ENCODE measurements at places on chromosomes 11 and 22. TPM values are rescaled to one million over a fixed set of nuclear protein-coding genes. Genes with fewer than 3 reads are reported as not detected.

The MUC15 gene
- total RNA-seq = not detected

DNA sequence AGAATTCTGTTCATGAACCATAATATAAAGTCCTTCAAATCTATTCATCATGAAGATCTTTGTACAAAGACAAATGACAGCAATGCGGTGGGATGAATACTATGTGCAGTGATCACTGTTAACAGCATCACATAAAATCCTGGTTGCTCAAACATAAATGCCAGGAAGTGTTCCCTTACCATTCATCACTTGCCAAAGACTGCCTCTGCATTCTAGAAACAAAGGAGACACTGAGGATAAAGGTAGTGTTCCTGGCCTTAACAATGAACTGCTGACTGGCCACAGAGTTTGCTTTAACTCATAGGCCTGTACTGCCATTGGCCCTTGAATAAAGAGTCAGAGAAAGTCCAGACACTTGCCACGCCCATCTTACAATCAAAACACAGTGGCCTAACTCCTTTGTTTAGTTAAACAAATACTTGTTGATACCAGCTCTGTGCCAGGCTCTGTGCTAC lies 29.5 kb downstream of the C2CD3 start:
- DNase-seq = no peak

The MB gene
- total RNA-seq = not detected

The NPTXR gene
- 2.5 TPM for total RNA-seq

The GNAZ gene
- total RNA-seq = 1.6 TPM

DNA sequence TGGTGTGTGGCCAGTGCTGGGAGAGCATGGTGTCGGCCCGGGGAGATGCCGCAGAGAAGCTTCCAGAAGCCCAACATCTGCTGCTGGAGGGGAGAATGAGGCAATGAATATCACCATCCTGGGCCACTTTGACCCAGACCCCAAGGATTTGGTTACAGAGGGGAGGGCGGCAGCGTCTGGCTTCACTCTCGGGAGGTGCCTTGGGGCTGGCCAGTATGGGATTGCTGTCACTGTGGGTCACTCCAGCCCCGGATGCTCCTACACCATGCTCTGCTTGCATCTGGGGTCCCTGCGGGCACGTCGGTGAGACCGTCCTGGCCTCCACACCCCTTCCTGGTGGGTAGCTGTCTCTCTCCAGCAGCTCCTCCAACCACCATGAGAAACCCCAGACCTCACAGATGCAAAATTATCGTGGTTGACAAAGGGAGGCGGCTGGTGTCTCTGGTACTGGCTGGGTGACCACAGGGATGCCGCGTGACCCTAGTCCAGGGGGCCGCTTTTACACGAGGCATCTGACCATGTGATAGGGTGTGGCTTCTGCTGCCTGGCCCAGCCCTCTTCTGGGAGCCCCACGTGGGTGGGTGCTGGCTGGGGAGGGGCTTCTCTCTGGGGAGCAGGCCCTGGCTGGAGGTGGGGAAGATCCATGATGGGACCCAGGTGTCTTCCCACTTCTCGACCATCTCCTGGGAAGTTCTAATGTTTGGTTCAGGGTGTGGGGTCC lies 5.7 kb downstream of the KCNQ1 start:
- no peak for DNase-seq

- no peak for DNase-seq
Measured at GRCh38 chr11:61659413-61660196, 20.6 kb upstream of the DAGLA start.

DNA sequence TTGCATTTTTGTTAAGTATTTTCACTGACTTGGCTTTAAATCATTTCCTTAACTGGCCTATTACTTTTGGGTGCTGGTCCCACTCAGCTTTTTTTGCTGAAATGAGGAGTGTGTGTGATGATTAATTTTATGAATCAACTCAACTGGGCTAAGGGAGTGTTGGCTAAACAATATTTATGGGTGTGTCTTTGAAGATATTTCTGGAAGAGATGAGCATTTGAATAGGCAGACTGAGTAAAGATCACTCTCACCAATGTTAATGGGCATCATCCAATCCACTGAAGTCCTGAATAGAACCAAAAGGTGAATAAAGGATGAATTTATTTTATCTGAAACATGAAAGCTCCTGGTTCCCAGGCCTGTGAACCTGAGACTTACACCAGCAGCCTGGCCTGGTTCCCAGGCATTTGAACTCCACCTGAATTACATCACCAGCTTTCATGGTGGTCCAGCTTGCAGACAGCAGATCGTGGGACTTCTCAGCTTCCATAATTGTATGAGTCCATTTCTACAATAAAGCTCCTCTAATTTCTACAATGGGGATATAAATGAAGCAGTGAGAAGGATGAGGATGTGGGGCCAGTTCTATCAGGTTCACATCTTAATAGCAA lies 241.3 kb upstream of the ZC3H12C start:
- no peak for DNase-seq

The LRRC4C gene
- total RNA-seq = not detected

The IL17REL gene
- 1.1 TPM for total RNA-seq

DNA sequence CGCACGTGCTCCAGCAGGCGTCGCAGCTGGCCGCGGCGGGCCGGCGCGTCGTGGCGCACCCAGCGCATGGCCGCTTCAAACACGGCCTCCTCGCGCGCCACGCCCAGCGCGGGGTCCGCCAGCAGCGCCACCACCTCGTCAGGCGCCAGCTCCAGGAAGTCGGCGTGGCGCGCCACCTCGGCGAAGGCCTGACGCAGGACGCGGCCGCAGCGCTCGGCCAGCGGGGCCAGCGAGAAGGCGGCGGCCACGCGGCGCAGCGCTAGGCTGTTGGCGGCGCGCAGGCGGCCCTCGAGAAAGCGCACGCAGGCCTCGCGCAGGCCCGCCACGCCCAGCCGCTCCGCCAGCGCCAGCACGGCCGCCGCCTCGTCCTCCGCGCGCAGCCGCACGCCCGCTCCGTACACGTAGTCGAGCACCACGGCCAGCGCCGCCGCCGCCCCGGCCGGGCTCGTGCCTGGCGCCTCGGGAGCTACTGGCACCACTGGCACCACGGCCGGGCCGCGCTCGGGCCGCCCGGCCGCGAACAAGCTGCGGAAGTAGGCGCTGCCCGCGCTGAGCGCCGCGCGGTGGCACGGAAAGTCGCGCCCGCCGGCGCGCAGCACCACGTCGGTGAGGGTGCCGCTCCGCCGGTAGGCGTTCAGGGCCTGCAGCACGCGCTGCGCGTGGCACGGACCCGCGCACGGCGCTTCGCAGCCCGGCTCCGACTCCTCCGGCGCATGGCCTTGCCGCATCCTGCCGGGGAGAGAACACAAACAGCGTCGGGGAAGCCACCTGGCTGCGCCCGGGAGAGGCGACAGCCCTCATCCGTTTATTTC lies 2.9 kb downstream of the KLHL35 start:
- DNase-seq = peak; percentile 64

The C11orf16 gene
- not detected for total RNA-seq

DNA sequence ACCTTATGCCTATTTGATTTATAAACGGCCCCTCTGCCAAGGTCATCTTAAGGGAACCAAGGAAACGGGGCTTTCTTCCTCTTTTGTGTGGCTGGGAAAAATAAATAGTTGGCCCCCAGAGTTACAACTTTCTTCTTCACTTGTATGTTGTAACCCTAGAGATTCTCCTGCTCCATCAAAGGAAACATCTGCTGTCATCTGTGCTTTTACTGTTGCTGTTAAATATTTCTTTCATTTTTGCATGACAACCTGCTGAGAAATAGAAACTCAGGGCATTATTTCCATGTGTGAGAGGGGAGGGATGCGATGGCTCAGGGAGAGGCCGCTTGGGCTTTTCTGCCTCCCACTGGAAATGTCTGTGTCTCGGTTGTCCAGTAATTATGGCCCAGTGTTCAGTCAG lies 21.8 kb upstream of the CDC42EP2 start:
- DNase-seq = no peak

DNA sequence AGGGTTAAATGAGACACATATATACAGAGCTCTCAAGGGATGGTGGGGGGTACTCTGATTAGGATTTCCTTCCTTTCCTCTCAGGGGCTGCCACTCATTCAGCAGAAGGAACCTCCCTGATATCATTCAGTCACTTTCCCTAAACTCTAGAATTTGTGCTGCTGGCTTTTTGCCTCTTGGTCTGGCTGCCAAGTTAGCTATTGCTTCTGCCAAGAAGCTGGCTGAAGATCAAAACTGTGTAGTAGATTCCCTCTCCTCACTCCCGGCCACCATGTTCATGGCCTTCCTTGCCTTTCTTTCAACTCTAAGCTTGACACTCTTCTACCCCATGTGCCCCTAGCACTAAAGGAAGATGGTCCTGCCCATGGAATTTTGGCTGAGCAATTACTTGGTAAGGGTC lies 18.7 kb downstream of the SLC6A5 start:
- DNase-seq = no peak

GRCh38 chr11:42249401-42249800 lies 789.9 kb upstream of the LRRC4C start:
- DNase-seq = no peak

The GGTLC3 gene
- total RNA-seq = not detected

DNA sequence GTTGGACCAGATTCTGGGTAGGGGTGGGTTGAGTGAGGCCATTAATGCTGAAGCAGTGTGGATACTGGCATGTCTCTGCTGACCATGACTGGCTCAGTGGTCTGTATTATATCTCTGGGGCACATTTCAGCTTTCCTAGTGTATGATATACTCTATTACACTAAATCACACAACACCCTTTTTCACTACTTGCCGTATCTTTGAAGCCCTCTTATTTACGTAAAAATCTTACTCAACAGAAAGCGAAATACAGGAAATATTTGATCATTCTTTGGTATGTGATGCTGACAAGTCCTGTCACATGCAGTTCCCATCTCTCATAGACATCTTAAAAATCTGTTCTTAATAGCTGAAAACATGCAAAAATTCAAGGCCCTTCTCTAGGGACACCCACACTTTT lies 40.3 kb downstream of the OR5B17 start:
- DNase-seq = no peak

DNA sequence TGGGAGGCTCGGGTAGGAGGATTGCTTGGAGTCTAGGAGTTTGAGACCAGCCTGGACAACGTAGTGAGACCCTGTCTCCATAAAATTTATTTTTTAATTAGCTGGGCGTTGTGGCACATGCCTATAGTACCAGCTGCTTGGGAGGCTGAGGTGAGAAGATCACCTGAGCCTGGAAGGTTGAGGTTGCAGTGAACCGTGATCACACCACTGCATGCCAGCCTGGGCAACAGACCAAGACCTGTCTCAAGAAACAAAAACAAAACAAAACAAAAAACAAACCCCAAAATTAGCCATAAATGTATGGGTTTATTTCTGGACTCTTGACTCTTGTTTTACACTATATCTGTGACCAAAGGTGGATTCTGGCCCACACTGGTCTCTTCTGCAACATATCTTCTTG lies 41.6 kb downstream of the EIF3F start:
- no peak for DNase-seq

The GGA1 gene
- total RNA-seq = 61.1 TPM

DNA sequence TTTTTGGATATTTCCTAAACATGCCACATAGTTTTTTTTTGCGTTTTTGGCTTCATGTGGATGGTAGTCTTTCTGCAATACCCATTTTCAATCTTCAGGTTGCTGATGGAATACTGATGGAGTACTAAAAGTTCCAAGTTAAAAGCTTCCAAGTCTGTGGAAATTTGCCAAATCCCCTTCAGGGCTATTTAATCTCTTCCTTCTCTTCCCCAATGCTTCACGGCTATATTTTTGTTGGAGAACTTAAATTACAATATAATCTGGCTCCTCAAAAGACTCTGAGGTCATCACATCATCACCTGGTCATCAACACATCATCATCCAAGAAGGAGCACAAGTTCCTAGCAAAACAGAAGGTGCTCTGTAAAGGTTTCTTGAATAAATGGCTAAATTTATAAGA lies 881.0 kb upstream of the TENM4 start:
- no peak for DNase-seq

GRCh38 chr22:47678636-47679287 lies 916.3 kb downstream of the TBC1D22A start:
- no peak for DNase-seq

The OR51E1 gene
- total RNA-seq = not detected

DNA sequence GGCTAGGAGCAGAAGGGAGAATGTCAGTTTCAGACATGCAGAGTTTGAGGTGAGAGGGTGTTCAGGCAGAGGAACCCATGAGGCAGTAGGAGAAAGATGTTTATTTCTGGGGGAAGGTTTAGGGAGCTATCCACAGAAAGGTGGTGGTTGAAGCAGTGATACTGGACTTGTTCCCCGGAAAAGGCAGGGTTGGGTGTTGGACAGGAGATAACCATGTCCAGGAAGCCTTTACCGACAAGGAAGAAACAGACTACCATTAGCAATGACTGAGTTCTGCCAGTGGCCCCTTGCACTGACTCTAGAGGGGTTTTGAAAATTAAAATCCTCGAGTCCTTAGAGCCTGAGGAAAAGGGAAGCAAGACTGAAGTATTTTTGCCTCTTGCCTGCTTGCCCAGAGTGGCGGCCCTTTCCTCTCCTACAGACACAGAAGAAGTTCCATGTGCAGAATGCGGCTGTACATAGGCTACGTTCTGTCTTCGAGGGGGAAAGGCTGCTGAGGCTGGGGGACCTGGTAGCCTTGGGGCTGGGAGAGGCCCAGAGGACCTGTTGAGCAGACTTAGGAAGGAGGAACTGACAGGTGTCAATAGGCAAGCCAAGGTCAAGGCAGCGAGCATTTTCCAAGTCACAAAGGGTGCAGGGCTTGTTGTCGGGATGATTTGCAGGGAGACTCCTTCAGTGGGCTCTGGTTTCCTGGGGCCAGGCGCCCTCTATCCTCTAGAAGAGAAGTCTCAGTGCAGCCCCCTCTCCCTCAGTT lies 146.7 kb downstream of the LDLRAD3 start:
- no peak for DNase-seq

GRCh38 chr11:47249378-47249715 lies 733 bp upstream of the ACP2 start:
- no peak for DNase-seq

GRCh38 chr11:118911880-118912741 lies 13.6 kb downstream of the BCL9L start:
- peak; percentile 91 for DNase-seq

DNA sequence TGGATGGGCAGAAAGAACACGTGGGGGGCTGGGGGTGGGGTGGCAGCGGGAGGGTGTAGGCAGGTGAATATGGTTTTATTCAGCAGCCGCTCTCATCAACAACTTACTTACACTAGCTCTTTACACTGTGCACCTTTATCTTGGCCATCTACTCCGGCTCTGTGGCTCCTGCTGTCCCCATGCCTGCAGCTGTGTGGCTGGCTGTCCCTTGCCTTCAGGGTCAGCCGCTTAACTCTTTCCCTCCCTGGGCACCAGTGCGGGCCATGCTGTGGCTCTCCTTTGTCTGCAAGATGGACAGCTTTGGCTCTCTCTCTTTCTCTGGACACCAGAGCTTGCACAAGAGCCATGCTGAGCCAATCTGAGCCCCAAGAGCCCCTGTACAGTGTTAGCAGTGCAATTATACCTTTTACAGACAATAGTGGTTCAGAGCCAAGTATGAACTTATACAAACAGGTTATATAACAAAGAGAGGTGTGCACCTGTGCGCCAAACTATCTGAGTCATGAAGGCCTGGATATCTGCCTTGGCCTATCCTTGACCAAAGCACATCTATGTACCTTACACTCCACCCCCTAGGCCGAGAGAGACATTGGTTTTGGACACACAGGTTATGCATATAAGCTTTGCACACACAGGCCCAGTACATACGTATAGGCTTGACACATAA lies 94.3 kb upstream of the CTSC start:
- no peak for DNase-seq

- DNase-seq = no peak
Measured at GRCh38 chr22:26828311-26828710, 170.9 kb downstream of the MIAT start.

- DNase-seq = no peak
Measured at GRCh38 chr11:130051082-130051481, 18.6 kb upstream of the APLP2 start.

The CCDC73 gene
- total RNA-seq = not detected

GRCh38 chr11:28697920-28698827 lies 590.0 kb downstream of the METTL15 start:
- DNase-seq = peak; percentile 38

- DNase-seq = no peak
Measured at GRCh38 chr11:10550503-10551289, 9.7 kb upstream of the RNF141 start.

All from activated CD4-positive, alpha-beta memory T cell treated with anti-CD3 and anti-CD28 coated beads for 36 hours (primary cell).